Astrocyte of the spinal cord (primary cell): ENCODE measurements at places on chromosomes 12 and 14.

DNA sequence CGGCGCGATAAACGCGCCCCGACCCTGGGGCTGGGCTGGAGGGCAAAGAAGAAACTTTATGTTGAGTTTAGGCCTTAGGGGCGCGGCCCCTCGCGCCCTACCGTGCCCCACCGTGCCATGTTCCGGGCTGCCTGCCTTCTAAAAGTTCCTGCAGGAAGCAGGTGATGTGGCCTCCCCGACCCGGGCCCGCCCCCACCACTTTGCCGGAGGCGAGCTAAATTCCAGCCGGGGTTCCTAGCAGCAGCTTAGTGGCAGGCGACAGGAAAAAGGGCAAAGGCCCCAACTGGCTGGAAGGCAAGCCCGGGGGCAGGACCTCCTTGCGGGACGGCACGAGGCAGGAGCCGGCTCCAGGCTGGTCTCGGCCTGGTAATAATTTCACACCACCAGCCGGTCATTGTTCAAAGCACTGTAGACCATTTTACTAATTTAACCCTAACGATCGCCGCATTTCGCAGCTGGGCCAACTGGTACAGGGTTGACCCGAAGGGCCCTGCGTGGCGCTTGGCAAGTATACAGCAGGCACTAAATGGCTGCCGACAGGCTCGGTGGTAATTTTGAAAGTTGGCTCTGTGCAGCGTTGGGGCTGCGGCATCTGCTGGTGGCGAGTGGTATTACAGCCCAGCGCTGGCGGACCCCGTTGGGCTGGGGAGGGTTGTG, 895 bp upstream of the CCDC88C start:
- peak; percentile 40 for DNase-seq

DNA sequence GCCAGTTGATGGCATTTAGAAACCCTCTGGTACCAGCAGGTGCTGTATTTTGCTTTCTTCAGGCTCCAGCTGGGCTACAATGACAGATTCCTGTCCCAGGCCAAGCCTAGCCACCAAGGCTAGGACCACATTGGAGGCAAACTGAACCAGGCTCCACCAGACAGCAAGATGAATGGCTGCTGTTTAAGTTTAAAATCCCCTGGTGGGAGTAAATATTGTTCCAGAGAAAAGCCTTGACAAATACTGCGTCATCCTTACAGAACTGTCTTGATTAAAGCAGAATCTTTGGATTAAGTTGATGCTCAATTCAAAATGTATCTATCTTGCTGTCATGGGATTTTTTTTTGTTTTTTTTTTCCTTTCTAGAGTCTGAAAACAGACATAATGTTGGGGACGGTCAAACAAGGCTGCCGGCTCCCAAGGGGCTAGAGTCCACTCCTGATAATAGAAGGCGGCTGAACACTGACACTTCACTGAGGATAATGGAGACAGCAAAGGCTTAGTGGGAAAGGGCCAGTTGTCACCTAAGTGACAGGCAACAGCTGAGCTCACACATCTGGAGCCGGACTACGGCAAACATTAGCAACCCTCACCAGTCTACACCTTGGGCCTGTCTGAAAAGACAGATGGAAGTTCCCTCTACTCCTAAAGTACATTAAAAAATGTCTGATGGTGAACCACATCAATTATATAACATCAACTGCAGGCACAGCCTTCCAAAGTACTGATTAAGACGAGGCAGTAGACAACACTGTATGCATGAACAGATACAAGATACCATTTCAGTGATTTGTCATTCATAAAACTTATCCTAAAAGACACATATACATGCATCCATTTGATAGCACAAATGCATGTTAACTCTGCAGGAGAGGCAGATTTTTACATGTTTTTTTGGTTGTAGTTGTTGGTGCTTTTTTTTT, 1.7 kb downstream of the PRICKLE1 start:
- DNase-seq, result no peak

DNA sequence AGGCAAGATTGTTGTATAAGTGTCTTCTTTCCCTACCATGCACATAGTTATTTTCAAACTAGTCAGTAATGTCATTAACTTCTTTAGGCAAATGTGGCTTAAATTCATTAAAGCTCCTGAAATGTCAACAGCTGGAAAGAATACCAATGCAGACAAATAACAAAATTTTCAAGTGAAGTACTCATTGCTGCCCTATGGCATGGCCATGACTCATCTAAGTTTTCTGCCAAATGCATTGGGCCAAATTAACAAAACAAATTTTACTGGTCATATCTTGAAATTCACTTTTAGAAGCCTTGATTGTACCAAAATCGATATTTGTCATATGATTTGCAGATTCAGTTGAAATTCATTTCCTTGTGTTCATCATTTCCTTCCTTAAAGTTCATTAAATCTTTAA, 915.9 kb downstream of the SLC6A15 start:
- DNase-seq, result peak; percentile 1

DNA sequence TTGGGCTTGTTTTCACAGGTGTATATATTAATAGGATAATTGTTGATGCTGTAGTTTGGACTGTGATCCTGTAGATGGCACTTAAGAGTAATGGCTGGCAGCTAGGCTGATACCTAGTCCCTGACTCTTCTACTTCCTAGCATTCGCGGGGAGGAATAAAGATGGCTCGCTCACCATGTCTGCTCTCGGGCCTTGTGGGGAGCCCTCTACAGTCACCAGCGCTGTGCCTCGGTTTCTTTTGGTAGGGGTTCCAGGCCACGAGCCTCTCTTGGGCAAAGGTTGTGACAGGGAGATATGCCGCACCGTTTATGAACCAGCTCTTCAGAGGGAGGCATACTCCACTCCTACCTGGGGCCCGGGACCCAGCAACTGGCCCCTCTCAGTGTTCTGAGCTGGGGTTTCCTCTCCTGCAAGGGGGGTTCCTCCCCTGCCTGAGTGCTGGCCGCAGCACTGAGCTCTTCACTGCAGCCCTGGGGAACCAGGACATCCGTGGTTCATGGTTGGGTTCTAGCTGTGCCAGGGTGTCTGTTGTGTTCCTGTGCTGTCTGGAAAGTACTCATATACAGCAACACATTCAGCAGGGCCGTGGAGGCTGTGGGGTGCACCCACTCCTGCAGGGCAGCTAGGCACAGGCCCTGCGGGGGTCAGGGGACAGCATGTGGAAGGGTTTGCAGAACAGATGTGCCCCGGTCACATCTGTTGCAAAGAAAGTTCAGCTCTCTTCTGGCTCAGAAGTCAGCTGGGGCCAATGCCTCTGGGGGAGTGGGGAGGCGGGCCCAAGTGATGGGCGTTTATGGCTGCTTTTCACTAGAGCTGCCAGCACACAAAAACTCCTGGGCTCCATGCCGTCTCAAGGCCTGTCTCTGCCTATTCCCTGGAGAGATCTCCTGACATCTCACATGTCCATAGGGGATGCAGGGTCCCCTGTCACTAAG, 147.9 kb downstream of the PPFIA2 start:
- DNase-seq, result no peak

DNA sequence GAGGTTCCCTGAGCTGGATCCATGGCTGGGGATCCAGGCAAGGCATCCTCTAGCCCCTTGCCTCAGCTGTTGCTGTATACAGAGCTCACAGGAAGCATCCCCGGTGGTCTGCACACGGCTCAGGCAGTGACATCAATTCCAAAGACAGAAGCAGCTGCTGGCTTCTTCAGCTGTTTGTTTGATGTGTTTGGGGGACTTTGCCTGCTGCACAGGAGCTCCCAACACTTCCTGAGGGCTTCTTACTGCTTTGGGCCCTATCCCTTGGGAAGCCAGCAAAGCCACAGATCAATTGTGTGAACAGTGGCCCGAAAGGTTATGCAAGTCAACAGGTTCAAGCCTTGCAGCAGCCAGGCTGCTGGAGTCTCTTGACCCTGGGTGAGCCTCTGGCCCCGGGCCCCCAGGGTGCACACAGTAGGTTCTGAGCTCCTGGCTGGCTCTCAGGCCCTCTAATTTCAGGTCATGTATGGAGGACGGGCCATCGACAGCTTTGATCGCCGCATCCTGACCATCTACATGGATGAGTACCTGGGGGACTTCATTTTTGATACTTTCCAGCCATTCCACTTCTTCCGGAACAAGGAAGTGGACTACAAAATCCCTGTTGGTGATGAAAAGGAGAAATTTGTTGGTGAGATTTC, 42.6 kb downstream of the CCDC92 start:
- DNase-seq, result no peak
